Stimulated activated CD4-positive, alpha-beta T cell treated with anti-CD3 and anti-CD28 coated beads, Interleukin-4, amount 100 ng/mL, for 1 hour (primary cell): ENCODE measurements at places on chromosomes 7 and 10.

DNA sequence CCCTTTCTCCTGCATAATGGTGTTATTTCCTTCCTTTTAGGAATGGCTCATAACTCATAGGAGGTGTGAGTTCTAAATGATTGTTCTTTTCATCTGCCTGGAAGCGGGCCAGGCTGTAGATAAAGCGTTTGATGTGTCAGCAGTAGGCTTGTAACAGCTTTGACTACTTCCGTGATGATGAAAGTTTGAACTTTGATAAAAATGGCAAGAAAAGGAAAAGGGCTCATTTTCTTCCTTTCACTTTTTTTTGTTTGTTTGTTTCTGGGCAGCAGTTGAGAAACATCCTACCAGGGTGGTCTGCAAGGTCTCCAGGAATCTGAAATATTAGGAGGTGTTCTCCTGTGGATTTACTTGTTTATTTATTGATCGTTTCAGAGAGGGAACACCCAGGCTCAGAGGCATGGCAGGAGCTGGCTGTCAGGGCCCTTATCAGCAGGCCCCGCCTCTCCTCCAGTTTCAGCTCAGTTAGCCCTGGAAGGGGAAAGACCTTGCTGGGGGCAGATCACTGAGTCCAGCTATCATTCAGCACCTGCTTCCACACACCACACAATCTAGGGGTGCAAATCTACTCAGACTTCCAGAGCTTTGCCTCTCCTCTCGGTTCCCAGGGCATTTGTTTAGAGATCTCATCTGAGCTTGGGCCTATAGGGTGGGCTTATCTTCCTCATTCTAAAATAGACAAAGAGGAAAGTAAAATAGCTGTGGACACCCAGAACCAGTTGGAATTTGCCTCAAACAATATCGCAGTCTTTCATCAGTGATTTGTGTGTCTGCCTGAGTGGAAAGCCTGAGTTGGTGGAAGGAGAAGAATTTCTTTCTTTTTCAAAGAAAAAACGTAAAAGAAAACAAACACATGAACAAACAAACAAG, 130.9 kb downstream of the BMPER start:
- DNase-seq, result no peak

DNA sequence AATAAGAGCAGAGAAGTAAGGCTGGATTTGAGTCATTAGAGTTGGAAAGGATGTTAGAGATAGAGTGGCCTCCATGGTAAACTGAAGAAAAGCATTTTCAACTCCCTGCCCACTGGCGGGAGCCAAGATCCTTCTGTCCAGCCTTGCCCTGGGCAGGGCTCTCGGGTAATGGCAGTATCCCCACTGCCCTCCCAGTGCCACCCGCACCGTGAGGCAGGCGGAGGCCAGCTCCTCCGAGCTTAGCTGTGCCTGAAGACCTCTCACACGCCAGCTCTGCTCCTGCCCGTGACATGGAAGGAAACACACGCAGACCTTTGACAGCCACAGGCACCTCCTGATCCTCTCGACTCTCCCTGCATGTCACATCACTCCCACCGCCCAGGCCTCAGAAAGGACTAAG, 22.3 kb downstream of the BCCIP start:
- no peak for DNase-seq

DNA sequence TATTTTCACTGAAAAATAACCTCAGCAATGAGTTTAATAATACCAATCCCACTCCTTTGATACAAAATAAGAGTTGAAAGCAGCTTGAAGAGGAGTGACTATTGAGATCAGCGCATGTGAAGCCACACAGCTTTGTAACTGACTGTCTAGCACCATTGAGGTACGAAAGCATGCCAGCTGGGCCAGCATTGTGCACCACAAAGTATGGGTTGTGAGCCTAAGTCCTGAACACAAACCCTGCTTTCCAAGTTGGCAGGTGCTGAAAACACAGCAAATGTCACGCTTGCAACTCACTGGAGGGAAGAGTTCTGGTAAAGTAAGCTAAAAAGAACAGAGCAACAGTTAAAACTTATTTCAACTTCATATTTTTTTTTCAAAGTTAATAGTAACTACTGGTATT, 4.0 kb upstream of the FAM53B start:
- DNase-seq, result no peak

GRCh38 chr10:129330211-129330610, 136.8 kb upstream of the MGMT start:
- DNase-seq, result no peak

GRCh38 chr10:95400787-95401186, 110.0 kb upstream of the PDLIM1 start:
- no peak for DNase-seq

DNA sequence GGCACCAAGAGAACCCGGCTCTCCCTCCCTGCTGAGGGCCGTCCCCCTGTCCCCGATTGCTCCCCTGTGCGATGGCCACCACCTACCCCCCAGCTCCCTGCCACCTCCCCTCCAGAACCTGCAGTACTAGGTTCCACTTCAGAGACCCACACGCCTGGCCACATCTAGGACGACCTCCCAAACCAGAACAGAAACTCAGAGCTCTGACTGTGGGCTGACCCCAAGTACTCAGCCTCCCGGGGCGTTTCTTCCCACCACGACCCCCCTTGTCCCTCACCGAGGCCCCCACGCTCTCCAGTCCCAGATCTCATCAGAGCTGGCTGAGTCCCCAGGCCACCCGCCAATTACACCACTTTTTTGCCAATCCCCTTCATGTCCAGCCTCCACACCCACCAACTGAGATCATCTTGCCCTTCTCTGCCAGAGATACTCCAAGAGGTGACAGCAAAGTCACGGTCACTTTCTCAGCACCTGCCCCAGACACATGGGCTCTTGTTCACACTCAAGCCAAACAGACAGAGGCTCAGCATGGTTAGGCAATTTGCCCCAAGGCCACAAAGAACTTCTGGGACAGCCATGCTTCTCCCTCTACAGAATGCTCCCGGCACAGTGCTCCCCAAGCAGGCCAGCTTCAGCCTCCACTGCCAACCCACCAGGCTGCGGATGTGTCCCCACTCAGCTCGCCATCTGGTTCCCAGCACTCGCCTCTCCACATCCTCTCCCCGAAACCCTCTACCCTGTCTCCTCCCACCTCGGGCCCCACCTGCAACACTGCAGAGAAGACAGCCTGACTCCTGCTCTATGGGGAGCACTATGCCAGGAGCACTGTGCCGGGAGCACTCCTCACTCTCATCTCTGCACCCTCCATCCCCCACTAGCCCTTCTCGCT, 4.7 kb downstream of the TMEM120A start:
- DNase-seq, result no peak

GRCh38 chr10:71589617-71590551, 129.7 kb downstream of the C10orf105 start:
- no peak for DNase-seq

- no peak for DNase-seq
These were observed 4.6 kb upstream of the SERPINE1 start for GRCh38 chr7:101121991-101122932.

- DNase-seq, result no peak
These were observed 82.1 kb downstream of the SLC37A3 start for GRCh38 chr7:140316165-140316661.

DNA sequence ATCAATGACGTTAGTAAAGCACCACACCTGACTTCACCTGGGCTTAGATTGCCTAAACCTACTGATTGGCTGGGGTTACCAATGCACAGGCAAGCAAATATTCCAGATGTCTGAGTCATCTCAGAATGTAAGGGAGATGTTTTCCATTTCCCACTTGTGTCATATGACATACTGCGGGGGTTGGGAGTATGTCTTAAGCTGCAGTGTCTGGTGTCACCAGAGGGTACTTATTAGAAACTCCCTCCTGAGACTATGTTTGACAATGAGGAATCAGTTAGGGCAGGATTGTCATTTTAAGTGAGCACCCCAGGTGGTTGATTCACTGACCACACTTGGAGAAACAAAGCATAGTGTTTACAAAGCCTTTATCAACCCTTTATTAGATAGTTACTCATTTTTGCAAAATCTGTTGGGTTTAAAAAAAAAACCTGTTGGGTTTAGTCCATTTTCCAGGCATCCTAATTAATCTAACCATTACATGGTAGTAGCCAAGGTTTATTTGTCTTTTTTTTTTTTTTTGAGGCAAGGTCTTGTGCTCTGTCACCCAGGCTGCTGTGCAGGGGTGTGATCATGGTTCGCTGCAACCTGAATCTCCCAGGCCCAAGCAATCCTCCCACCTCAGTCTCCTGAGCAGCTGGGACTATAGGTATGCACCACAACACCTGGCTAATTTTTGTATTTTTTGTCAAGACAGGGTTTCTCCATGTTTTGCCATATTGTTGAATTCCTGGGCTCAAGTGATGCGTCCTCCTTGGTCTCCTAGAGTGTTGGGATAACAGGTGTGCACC, 72.5 kb downstream of the CDK6 start:
- no peak for DNase-seq

DNA sequence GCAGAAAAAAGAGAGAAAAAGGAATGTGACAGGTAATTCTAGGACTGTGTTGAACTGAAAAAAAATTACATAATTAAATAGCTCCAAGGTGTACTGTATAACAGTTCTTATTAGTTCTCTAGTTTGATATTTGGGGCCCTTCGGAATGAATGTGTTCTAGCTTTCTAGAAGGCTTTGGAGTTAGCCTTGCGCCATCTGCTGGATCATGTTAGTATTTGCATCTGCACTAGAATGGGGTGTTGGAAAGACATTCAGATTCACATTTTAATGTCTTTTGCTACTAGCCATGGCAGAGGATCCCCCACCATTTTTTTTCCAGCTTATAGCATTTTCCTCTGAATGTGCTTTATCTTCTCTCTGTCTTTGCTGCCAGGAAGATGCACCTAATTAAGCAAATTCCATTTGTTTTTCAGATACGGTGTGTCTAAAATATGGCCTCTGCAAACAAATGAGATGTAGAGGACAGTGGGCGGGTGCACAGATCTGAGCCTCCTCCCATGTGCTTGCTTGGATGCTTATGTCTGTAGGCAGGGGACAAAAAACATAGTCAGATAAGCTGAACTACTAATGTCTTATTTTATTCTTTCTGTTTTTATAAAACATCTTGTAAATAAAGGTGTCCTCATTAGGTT, 238.5 kb downstream of the PHF14 start:
- DNase-seq, result peak; percentile 11

- DNase-seq, result peak; percentile 46
These were observed 43.6 kb upstream of the KLF6 start for GRCh38 chr10:3828404-3829155.

GRCh38 chr7:15305002-15305600, 256.7 kb downstream of the AGMO start:
- DNase-seq, result no peak

GRCh38 chr10:99938563-99938962, 71.2 kb downstream of the DNMBP start:
- DNase-seq, result no peak

DNA sequence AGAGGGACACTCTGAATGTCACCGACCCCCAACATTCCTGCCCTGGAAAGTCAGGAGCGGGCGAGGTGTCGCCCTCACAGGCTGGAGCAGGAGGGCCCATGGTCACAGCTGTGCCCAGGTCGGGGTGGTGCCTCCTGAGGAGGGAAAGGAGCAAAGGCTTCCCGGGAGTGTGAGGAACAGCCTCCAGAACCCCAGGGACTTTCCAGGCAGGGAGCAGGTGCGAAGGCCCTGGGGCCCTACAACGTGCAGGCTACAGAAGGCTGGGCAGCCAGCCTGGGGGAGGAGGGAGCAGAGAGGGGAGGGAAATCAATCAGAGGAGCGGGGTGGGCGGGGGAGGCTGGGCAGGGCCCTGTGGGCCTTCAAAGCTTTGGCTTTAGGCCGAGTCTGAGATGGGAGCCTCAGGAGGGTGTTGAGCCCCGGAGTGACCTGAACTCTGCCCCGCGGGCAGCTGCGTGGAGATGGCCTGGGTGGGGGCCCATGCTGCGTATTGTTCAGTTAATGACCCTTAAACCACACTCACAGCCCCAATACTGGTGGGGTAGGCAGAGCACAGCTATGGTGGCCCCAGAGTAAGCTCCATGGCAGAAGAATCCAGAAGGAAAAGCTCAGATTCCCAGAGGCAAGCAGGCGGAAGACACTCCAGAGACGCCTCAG, 44.2 kb upstream of the PPP2R2D start:
- no peak for DNase-seq

GRCh38 chr7:73626814-73627213, 2.5 kb upstream of the MLXIPL start:
- DNase-seq, result no peak

DNA sequence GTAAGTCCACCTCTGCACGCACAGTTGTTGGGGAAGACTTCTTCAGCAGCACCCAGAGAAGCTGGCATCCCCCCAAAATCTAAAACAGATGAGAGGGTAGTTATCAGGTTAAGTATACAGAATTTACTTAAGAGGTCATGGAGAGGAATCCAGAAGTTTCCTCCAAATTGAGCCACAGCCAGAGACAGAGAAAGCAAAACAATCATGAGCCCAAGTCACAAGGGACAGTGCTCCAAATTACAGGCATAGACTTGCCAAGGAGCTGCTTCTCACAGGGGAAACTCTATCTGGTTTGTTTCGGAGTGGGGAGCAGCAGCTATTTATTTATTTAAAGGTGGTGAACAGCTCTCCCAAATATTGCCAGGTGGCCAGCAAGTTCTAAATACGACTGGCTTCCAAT, 308.4 kb downstream of the SKIDA1 start:
- no peak for DNase-seq

DNA sequence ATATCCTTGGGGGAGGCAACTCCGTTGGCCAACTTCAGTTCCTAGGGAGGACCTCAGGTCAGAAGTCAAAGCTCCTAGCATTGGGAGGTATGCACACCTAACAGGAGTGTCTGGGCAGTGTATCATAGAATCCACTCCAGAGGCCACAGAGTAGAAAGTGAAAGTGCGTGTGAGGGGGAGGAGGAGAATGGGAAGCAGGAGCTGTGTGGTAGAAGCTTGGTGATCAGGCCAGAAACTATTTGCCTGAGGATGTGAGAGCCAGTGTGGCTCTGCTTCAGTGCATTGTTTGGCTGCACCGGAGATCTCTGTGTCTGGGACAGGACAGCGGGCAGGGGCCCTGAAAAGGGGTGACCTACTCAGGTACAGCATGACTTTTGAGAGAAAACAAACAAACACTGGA, 557.4 kb upstream of the VSTM2A start:
- no peak for DNase-seq

- DNase-seq, result no peak
These were observed 61.0 kb downstream of the PLPP4 start for GRCh38 chr10:120517881-120518484.

GRCh38 chr7:53531-53930, 138.8 kb upstream of the FAM20C start:
- DNase-seq, result no peak

DNA sequence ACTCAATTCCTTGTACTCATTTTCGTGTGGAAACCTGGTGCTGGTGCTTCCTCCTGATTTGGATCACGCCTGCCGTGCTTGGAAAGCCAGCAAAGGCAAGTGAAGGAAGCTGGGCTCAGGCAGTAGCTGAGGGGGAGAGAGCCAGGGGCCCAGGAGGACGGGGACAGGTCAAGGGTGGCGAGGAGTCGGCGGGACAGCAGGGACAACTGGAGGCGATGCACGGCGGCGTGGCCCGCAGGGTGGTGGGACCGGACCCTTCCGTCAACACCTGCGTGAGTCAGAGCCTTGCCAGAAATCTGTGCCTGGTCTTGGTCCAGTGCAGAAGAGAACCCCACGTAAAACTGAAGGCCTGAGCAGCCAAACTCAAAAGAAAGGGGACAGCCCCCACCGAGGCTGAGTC, 309.7 kb upstream of the SHH start:
- DNase-seq, result no peak
